GM23338 (cell line): ENCODE measurements at places on chromosomes 12 and 14. TPM values are rescaled to one million over a fixed set of nuclear protein-coding genes. Genes with fewer than 3 reads are reported as not detected.
A peak's percentile ranks its signal among the peaks of the same experiment; 100 is the strongest.

DNA sequence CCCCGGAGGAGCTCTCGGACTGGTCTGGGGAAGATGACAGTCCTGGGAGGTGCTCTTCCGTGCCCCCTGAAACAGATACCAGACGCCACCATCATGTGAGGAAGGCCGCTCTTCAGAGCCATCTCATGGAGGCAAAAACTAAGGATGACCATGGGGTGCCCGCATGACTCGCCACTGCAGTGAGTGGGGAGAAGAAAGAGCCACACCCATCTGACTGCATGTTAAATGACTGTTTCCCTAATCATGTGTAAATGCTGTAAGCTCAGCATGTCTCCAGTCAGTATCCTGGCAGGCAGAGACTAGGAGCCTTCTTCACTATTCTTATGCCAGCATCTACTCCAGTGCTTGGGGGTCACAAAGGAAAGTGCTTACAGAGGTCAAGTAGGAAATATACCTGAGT, 4.0 kb downstream of the STON2 start:
- DNase-seq, result no peak

GRCh38 chr14:91159906-91160305, 46.0 kb downstream of the DGLUCY start:
- DNase-seq, result no peak

DNA sequence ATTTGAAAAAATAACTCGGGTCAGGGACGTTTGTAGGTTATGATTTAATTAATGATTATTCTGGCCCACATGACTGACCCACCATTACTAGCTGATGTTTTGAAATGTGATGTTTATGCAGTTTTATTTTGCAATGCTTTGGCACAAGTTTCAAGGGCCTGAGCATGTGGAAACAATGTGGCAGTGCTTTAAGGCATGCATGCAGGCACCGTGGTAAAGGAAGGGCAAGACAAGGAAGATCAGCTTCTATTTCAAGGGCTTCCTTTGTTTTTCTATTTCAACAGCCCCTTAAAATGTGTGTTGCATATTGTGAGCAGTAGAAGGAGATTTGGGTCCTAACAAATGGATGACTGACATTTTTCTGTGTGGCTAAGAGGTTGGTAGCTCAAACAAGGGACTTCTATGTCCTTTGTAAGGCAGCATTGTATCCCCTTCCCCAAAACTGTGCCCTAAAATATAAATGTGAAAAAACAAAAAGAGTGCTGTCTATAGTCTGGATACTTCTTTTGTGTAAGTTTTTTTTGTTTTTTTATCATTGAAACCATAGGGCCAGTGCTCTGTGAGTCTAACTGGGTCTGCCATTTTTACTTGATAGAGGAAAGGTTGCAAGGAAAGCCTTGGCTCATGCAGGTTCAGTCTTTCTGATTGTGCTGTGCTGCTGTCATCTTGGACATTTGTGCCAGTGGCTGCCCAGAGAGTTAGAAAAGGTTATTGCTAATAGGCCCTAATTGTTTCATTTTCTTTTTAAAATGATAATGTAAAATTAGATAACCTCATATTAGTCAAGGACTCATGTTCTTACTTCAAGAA, 103.5 kb downstream of the FGD4 start:
- DNase-seq, result peak; percentile 43

Gene FANCM
- total RNA-seq, result 21.1 and 24.5 TPM in 2 replicates

GRCh38 chr14:63361790-63362189, 43.1 kb upstream of the GPHB5 start:
- DNase-seq, result no peak

Gene PRB2
- total RNA-seq, result not detected in 2 replicates

- DNase-seq, result no peak
Measured at GRCh38 chr12:106750524-106750923, 24.0 kb upstream of the RIC8B start.
